ENCODE measurements at places on chromosomes 2 and 18.

- no peak for DNase-seq
Observed at GRCh38 chr2:178700136-178700535, 107.1 kb downstream of the TTN start.

DNA sequence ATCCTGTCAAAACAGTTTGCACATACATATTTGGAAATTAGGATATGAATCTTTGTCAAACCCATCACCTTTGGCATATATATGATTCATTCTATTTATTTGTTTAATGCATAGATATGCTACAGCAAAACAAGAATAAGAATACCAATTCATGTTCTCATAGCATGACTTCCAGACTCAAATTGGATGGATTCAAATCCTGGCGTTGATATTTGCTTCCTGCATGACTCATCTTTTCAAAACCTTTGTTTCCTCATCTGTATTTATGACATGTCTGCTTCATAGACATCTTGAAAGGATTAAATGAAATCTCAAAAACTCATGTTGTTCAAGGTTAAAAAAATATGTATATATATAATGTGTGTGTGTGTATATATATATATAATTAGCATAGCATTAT lies 261.3 kb downstream of the MBD5 start:
- no peak for DNase-seq

- DNase-seq, result no peak
Observed at GRCh38 chr2:24210106-24210455, 35.2 kb downstream of the FAM228A start.

DNA sequence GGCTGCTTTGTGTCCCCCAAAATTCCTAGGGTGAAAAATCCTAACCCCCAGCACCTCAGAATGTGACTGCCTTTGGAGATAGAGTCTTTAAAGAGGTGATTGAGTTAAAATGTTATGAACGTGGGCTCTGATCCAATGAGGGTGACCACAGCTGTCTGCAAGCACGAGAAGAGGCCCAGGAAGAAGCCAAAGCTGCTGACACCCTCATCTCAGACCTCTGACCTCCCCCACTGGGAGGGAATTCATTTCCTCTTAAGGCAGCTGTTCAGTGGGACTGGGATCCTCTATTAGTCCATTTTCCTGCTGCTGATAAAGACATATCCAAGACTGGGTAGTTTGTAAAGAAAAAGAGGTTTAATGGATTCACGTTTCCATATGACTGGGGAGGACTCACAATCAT lies 544.4 kb downstream of the DCDC2C start:
- DNase-seq, result no peak

DNA sequence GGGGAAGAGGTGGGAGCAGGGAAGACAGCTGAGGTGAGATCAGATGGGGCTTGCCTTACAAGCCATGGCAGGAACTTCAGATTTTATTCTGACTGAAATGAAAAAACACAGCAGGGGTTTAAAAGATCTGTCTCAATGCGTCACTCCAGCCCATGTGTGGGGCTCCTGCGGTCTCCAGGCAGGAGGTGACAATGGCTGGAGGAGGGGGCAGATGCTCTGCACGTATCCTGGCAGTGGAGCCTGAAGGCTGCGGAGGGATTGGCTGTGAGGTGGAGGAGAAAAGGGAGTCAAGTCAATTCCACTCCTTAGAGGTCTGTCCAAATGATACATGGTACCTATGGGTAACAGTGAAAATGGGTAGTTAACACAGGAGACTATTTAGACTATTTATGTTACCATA lies 40.5 kb upstream of the KIDINS220 start:
- DNase-seq, result no peak

GRCh38 chr2:18795906-18796305 lies 206.5 kb upstream of the NT5C1B start:
- DNase-seq, result no peak

- DNase-seq, result no peak
Observed at GRCh38 chr2:70920367-70920715, 15.4 kb upstream of the ATP6V1B1 start.

DNA sequence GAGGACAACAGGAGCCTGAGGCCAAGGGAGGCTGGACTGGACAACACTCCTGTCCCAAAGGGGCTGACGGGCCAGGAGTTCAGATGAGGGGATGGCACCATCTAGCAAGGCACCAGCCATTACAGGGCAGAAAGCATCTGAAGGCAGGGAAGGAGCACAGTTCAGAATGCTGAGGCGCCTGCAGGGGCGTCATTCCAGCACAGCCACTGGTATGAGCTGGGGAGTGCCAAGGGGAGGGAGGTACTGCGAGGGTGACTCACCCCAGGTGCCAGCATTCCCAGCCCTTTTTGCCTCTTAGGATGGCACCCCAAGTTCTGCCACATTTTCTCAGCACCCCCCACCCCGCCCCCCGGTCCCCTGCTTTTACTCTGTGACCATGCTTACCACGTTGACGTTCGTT lies 129.8 kb upstream of the EPAS1 start:
- no peak for DNase-seq

DNA sequence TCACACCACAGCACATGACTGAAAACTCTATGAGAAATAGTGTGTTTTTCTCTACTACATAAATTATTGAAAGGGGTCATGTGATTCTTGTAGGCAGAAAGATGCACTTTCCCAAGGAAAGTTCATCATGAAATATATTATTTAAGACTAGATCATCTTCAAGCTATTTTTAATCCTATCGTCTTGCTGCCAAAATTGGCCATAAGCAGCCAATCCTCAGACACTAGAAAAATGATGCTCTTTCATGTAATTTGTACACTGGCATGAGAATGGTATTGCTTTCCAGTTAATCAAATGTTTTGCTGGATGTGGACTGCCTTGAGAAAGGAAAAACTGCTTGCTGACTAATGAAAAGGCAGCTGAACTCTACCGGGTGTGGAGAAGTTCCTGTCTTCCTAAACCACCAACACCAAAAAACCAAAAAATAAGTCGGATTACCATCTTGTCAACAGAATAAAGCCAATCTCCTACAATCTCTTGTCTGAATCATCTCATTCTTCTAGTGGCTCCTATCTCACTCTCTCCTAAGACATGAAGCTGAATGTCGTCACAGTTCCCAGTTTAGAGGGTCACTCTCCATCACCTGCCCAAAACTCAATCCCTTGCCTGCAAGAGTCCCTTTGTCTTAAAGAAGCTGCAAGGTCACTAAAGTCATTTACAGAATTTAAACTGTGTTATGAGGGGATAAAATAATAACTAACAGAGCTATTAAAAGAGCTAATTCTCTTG lies 5.3 kb downstream of the BCL2 start:
- no peak for DNase-seq

DNA sequence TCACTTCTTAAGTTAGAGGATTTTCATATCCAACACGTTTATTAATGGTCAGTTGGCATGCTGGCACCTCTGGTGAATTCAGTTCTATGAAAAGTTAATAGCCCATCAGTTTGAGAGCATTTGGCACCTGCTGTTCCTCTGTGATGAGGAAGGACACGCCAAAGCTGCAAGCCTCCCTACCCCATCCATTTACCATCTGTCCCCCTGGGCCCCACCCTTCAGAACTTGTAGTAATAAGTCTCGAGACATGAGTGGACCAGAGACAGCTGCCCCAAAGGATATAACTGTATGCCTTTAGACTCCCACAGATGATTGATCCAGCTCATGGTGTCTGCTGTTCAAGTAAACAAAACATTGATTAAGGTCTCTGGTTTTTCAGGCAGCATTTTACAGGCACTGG lies 6.3 kb downstream of the OST4 start:
- no peak for DNase-seq

DNA sequence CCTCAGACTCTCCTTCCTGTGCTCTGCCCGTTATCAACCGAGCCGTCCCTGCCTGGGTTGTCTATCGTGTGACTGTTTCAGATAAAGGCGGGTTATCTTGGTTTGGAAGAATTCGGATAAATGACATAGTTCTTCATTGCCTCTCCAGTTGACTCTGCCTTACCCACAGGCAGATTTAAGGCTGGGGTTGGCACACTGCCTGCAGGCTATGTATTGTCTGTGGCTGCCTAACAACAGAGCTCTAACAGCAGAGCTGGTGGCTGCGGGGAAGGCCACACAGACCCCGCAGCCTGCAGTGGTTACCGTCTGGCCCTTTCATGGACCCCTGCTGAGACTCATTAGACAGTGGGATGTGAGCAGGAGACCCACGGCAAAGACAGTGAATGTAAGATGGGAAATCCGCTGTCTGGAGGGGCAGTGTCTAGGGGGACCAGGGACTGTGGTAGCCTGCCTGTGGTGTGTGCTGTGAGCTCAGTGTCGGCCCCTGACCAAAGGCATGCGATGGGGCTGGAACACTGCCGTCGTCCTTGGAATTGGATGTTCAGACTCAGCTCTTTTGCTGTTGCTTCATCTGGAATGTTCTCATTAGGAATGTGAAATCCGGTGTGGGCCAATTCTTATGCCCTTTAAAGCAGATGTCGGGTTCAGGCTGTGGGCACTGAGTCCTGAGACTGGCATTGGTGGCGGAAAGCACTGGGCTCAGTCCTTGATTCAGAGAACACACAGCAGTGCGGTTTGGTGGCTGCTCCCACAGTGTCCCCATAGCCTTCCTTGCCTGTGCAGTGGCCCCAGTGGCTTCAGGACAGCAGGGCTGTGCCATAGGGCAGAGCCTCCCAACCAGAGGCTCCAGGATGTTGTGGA lies 44.5 kb downstream of the SH3RF3 start:
- DNase-seq, result no peak

DNA sequence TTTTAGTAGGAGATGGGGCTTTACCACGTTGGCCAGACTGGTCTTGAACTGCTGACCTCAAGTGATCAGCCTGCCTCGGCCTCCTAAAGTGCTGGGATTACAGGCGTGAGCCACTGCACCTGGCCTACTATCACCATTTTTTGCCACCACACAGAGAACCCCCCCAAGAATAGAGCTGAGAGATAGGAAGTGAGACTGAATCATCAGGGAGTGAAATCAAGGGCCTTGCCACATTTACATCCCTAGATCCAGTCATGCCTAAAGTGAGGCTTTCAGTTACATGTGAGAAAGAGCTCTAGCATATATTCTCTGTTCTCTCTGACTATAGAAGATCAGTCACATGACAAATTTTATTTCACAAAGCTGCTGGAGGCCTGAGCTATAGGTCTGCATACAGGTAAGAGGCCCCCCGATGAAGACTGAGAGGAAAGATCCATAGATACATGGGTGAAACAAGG lies 28.0 kb upstream of the KCMF1 start:
- DNase-seq, result no peak

DNA sequence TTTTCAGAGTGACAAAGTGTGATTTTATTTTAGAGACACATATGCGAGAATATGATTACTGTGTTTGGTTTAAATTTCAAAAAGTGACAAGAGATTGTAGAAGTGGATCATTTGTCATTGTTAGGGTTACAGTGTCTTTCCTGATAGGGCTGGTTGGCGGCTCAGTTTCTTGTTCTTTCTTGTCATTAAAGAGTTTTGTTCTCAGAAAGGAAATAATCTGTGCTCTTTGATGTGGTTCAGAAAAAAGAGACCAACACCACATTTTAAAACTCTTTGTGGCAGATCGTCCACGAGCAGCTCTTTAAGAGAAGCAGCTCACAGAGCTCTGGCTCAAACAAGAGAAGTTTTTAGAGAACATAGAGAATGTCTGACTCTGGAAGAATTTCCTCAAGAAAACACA lies 45.6 kb upstream of the ZNF532 start:
- DNase-seq, result no peak

Data from activated T-helper 1 cell treated with Interleukin-2 at 50 U/mL for 16 hours (primary cell).